Activated CD4-positive, CD25-positive, alpha-beta regulatory T cell treated with anti-CD3 and anti-CD28 coated beads, Interleukin-2, amount 50 U/mL, for 24 hours (primary cell): ENCODE measurements at places on chromosomes 3 and 15.

- no peak for ATAC-seq
Measured at GRCh38 chr3:124026516-124026915, 34.6 kb upstream of the ROPN1 start.

DNA sequence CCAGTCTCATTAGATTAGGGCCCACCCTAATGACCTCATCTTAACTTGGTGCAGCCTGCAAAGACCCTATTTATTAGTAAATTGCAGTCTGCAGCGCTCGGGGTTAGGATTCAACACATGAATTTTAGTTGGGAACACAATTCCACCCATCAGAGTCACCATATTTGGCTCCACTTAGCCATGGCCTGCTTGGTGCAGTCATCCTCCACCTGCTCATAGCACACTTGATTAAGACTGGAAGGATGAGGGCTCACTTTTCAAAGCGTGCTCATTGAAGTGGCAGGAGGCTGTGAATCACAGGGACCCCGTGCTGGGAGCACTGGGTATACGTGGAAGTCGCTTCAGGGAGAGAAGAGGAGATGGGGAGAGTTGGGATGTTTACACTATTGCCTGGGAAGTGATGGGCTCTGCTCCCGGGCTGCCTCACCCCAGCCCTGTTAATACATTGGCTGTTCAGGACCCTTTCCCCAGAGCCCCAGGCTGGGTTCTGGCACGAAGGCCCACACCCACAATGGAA is 68.2 kb downstream of the ASB7 start:
- no peak for ATAC-seq

GRCh38 chr3:101701696-101702634 is 15.4 kb upstream of the RPL24 start:
- no peak for ATAC-seq

GRCh38 chr15:70566047-70566835 is 197.1 kb downstream of the UACA start:
- no peak for ATAC-seq

- ATAC-seq = no peak
Measured at GRCh38 chr3:100759159-100759558, 49.9 kb downstream of the TFG start.
